Activated T-helper 1 cell treated with anti-CD3 and anti-CD28 coated beads, Interleukin-12 subunit alpha, Interleukin-12 subunit beta, Interleukin-2, Interleukin-4 antibody, amounts not matched to agents 30 ng/mL and 10 ng/mL and 1 ng/mL, durations not matched to agents 14 hours and 24 hours and 36 hours (primary cell): ENCODE measurements at places on chromosomes 11 and 22.

GRCh38 chr11:109972181-109972715, 120.9 kb upstream of the ZC3H12C start:
- no peak for DNase-seq

GRCh38 chr22:49566141-49566541, 261.5 kb downstream of the BRD1 start:
- no peak for DNase-seq

DNA sequence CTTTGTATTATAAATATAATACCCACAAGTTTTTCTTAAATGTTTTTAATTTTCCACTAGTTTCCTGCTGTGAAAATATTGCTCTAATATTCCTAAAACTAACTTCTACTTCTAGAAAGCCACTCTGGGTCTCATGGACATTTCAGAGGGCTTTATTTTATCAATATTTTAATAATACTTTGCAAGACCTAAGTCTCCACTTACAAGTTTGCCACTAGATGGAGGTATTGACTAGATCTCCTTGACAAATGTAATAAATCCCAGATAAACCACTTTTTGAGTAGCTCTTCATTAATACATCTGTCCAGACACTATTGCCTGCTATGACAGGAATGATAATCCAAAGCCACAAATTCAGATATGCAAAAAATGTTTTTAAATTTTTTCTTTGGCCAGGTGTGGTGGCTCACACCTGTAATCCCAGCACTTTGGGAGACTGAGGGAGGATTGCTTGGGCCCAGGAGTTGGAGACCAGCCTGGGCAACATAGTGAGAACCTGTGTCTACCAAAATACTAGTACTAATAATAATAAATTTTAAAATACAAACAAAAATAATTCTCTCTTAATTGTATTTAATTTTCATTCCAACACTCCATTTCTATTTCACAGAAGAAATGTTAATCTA, 3.5 kb upstream of the ACAT1 start:
- no peak for DNase-seq

- no peak for DNase-seq
Measured at GRCh38 chr11:1437500-1437899, 47.8 kb downstream of the BRSK2 start.

- DNase-seq: no peak
Measured at GRCh38 chr11:111726301-111726713, 39.9 kb downstream of the PPP2R1B start.

DNA sequence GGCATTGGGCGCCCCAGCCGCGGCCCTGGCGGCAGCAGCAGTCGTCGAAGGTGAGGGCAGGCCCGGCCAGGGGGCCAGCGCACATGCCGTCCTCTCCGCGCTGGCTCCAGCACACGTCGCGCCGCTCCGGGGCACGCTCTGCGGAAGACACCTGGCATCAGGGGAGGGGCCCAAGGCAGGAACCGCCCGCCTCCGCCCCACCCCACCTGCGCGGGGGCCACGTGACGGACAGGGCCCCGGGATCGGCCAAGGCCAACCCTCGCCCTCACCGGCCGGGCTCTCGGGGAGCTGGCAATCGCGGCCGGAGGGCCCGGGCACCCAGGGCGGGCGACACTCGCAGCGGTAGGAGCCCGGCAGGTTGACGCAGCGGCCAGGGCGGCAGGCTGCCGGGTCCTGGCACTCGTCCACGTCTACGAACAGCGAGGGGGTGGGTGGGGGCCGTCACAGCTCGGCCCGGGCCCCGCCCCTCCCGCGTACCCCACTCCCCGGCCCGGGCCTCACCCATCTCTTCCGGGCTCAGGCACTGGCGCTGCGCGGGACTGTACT, 14.9 kb downstream of the SCYL1 start:
- no peak for DNase-seq

DNA sequence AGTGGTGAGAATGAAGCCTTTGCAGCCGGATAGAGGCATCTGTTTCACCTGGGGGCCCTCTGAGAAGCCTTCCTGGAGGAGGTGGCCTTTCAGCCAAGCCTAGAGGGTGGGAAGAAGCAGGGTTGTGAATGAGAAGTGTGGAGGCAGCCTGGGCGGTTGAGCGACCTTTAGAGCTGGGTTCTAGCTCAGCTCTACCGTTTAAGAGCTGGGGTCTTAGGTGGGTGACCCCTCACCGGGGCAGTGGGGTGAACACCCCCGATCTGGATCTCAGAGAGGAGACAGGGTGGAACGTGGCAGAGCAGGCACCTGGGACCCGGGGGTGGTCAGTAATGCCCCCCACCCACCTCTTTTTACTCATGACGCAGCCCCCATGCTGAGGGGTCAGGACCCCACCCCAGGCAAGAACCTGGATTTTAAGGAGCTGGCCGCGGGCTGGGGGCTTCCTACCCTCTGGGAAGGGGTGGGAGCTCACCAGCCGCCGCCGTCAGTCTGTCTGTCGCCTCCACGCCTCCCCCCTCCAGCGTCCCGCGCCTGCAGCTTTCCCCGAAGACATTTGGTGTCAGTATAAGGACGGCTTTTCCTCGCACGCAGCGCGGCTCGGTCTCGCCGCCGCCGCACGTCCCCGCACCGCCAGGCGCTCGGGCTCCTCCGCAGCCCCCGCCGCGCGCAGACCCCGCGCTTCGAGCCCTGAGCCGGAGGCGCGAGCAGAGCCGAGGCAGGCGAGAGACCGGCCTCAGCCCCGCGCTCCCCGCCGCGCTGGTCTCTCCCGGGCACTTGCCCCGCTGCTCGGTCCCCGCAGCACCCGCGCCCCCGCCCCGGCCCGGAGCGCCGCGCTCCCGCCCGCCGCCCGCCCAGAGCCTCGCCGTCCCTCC, 13.3 kb upstream of the CACNA1I start:
- no peak for DNase-seq
